Pancreas (tissue), 10 donors: ENCODE measurements at places on chromosomes 4 and X. TPM values are rescaled to one million over a fixed set of nuclear protein-coding genes. Genes with fewer than 3 reads are reported as not detected.
A peak's percentile ranks its signal among the peaks of the same experiment; 100 is the strongest.

DNA sequence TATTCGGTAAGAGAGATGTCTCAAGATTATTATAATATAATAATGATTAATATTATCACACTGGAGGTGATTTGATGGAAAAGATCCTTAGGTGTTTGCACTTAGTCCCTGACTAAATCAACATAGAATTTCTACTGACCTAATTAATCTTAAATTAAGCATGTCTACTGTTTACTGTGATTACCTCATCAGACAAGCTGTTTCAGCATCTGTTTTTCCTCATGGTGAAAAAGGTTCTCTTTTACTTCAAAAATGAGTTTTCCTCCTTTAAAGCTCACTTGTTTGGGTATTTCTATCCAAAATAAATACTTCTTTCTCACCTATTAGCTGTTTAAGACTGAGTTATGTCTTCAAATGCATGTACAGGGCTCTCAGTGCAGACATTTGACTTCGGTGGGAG, 407.8 kb downstream of the NKX6-1 start:
- H3K36me3 ChIP-seq: no peaks in the 10 kb centered on the region
- no peak overlapping the region for H3K27ac ChIP-seq
- no peak for DNase-seq
- no peaks in the 10 kb centered on the region for H3K27me3 ChIP-seq

- H3K4me3 ChIP-seq: peak overlapping the region; percentile 13
- DNase-seq: no peak
- peak overlapping the region; percentile 88 for H3K27ac ChIP-seq
- no peaks in the 10 kb centered on the region for H3K36me3 ChIP-seq
- no peaks in the 10 kb centered on the region for H3K27me3 ChIP-seq
Measured at GRCh38 chrX:120485315-120485637, 16.2 kb upstream of the LAMP2 start.

Gene DCX
- 0.21 TPM for polyA plus RNA-seq

DNA sequence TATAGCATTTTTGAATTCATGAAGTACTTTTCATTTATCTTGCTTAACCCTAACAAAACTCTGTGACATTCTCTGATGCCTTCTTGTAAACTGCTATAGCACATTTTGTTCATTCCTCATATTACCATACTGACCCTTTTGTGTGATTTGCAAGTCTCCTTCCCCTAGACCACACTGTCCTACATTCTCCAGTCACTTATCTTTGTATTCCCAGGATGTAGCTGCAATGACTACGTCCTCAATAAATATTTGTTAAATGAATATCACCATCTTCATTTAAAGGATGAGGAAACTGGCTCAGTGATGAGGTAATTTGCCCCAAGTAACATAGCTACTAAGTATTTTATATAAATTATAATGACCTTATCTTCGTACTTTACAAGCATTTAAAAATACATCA, 11.9 kb downstream of the HUWE1 start:
- no peaks in the 10 kb centered on the region for H3K4me1 ChIP-seq
- H3K27me3 ChIP-seq: peaks cover 2% of the 10 kb centered on the region
- H3K4me3 ChIP-seq: no peak overlapping the region
- no peak overlapping the region for H3K27ac ChIP-seq

Gene XG
- 0.38 TPM for polyA plus RNA-seq

Gene CENPU
- polyA plus RNA-seq: 1.5 TPM

- no peaks in the 10 kb centered on the region for H3K4me1 ChIP-seq
- H3K27ac ChIP-seq: no peak overlapping the region
- H3K36me3 ChIP-seq: no peaks in the 10 kb centered on the region
Measured at GRCh38 chr4:113969709-113970334, 9.6 kb downstream of the ARSJ start.

GRCh38 chrX:70336767-70337166, 46.9 kb downstream of the KIF4A start:
- DNase-seq: no peak
- no peaks in the 10 kb centered on the region for H3K36me3 ChIP-seq
- no peaks in the 10 kb centered on the region for H3K4me1 ChIP-seq
- no peaks in the 10 kb centered on the region for H3K27me3 ChIP-seq
- H3K27ac ChIP-seq: no peak overlapping the region

DNA sequence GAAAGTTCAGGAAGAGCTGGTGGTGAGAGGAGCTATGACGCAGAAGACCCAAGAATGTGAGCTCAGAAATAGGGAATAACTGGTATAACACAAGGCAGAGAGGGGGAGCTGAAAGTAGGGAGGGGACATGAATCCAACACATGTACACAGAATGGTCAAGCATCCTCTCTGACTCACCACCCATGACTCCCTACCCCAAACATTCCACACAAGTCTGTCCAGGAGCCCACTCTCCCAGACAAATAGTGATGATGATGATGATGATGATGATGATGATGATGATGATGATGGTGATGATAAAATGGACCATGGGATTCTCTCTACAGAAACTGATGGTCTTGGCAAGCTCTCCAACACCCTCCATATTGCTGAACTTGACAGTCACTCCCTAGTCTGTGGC, 46.4 kb downstream of the NAT8L start:
- no peaks in the 10 kb centered on the region for H3K4me1 ChIP-seq
- DNase-seq: no peak
- no peak overlapping the region for H3K4me3 ChIP-seq
- H3K36me3 ChIP-seq: no peaks in the 10 kb centered on the region

GRCh38 chr4:3193531-3194203, 55.3 kb upstream of the MSANTD1 start:
- no peak for DNase-seq
- H3K27me3 ChIP-seq: no peaks in the 10 kb centered on the region
- no peak overlapping the region for H3K4me3 ChIP-seq
- no peaks in the 10 kb centered on the region for H3K4me1 ChIP-seq
- H3K27ac ChIP-seq: no peak overlapping the region

- no peak for DNase-seq
- no peaks in the 10 kb centered on the region for H3K4me1 ChIP-seq
- no peak overlapping the region for H3K27ac ChIP-seq
- H3K27me3 ChIP-seq: no peaks in the 10 kb centered on the region
- no peak overlapping the region for H3K4me3 ChIP-seq
Measured at GRCh38 chr4:13250263-13250662, 233.9 kb downstream of the RAB28 start.

DNA sequence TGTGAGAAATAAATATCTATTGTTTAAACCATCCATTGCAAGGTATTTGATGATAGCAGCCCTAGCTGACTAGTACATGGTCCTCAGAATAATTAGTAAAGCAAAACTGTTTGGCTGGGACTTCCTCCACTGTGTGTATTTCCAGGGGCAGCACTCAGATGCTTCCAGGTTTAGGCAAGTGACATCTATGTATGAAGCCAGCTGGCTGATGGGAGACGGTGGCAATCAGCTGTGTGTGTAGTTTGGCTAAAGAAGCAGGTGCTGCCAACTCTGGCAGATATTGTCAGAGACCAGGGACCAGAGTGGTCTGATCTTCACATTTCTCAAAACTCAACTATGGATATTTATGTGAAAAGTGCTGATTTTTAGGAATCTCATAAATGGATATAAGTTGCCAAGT, 19.1 kb downstream of the HS3ST1 start:
- no peak overlapping the region for H3K4me3 ChIP-seq
- no peaks in the 10 kb centered on the region for H3K27me3 ChIP-seq
- H3K27ac ChIP-seq: no peak overlapping the region
- H3K4me1 ChIP-seq: no peaks in the 10 kb centered on the region
- no peaks in the 10 kb centered on the region for H3K36me3 ChIP-seq

GRCh38 chr4:184896868-184897715, 71.3 kb upstream of the ACSL1 start:
- no peaks in the 10 kb centered on the region for H3K36me3 ChIP-seq
- H3K4me1 ChIP-seq: no peaks in the 10 kb centered on the region
- no peak overlapping the region for H3K27ac ChIP-seq
- no peaks in the 10 kb centered on the region for H3K27me3 ChIP-seq
- no peak for DNase-seq

GRCh38 chr4:121484633-121485032, 103.8 kb upstream of the QRFPR start:
- DNase-seq: no peak
- H3K27ac ChIP-seq: no peak overlapping the region
- no peaks in the 10 kb centered on the region for H3K27me3 ChIP-seq
- no peaks in the 10 kb centered on the region for H3K36me3 ChIP-seq
- no peak overlapping the region for H3K4me3 ChIP-seq

Gene EFNB1
- 8.0 TPM for polyA plus RNA-seq

Gene UGT2B17
- polyA plus RNA-seq: 0.11 TPM

DNA sequence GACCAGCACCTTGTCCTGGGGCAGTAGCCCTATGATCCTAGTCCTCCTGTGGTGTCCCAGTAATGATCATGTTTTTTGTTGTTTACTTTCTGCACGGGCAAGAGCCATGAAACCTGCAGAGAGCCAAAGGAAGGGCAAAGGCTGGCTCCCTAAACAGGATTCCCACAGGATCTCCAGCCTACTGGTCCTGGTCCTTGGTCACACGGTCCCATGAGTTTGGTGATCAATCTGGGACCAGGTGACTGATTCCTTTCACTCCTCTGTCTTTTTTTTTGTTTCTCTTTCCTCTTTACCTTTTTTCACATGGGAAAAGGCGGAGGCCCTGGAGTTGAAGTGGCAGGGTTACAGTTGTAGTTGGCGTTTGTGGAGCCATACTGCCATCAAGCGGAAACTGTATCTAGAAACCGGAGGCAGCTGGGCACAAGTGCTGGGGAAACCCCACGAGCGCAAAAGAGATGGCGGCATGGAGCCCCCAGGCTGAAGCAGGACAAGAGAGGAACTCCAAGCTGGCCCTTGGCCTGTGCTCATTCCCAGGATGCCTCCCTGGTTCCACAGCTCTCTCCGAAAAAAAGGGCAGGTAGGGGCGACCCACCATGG, 34.6 kb downstream of the NBDY start:
- H3K27me3 ChIP-seq: no peaks in the 10 kb centered on the region
- no peaks in the 10 kb centered on the region for H3K36me3 ChIP-seq
- H3K27ac ChIP-seq: peak overlapping the region; percentile 77
- H3K4me1 ChIP-seq: peaks cover 7% of the 10 kb centered on the region

GRCh38 chr4:185912779-185913178, 100.8 kb upstream of the SORBS2 start:
- H3K27me3 ChIP-seq: no peaks in the 10 kb centered on the region
- H3K4me3 ChIP-seq: no peak overlapping the region

Gene GAGE12E
- polyA plus RNA-seq: not detected

DNA sequence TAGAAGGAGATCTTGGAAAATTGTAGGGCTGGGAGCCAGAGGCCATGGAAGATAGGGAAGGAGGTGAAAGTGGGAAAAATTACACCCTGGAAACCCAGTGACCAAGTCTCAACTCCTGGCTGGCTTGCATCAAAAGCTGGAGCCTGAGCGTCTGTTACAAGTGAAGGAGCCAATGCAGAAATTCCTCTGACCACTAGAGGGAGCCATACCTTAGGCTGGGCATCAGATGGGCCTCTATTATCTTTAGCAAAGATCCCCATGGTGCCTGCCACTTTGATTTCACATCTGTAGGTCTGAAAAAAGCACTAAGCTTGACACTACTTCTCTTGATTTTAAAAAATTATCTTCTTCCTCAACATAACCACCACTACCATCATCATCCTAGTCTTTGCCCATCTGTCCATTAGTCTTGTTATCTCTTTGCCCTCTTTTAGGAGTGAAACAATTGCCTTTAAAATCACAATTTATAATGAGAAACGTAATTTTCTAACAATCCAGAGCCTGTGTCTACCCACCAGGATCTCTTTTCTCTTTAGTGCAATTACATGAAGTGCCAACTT, 62.9 kb downstream of the ANAPC4 start:
- H3K4me3 ChIP-seq: no peak overlapping the region
- peaks cover 9% of the 10 kb centered on the region for H3K4me1 ChIP-seq
- H3K27me3 ChIP-seq: no peaks in the 10 kb centered on the region
- peak; percentile 41 for DNase-seq
- no peak overlapping the region for H3K27ac ChIP-seq
- H3K36me3 ChIP-seq: no peaks in the 10 kb centered on the region

Gene PLK4
- polyA plus RNA-seq: 0.47 TPM

GRCh38 chrX:40646489-40647306, 663 bp downstream of the CXorf38 start:
- peak overlapping the region; percentile 26 for H3K27ac ChIP-seq
- peak overlapping the region; percentile 75 for H3K4me3 ChIP-seq

DNA sequence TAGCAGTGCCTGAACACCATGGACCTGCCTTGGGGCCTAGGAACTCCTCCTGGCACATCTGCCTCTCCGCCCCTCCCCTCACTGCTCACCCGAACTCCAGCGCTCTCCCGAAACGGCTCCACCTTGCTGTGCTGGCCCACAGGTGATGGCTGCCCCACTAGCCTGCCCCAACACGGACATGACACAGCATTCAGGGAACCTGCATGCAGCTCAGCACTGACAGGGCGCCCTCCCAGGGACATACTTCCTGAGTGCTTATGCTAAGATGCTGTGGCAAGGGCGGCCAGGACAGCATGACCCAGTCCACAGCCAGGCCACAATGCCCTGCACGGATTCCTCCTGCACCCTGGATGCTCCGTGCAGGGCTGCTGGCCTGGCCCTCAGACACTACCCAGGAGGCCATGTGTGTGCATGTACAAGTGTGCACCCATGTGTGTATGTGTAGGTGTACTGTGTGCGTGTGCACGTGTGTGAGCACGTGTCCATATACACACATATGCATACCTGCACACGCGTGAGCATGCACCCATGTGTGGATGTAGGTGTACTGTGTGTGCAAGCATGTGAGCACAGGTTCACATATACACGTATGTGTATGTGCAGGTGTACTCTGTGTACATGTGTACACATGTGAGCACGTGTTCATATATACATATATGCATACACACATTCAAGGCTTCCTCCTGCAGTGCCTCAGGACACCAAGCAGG, 6.0 kb downstream of the TMEM271 start:
- DNase-seq: no peak
- H3K27me3 ChIP-seq: peaks cover 17% of the 10 kb centered on the region
- H3K36me3 ChIP-seq: no peaks in the 10 kb centered on the region
- no peak overlapping the region for H3K4me3 ChIP-seq

DNA sequence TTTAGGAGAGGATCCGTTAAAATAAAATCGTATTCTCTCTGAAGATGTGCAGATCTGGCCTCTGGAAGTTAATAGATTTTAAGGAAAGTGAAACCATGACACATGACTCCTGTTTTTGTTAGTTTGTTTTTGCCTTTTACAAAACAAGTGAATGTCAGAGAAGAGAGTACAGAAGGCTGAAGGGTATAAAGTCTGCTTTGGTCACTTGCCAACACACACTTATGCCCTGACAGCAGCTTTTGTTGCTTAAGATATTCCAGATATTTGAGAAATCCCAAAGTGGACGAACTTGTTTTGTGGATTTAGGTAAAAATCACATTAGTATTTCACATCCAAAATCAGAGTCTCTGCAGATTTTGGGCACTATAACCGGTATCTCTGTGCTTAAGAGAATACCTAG, 192.4 kb upstream of the RASGEF1B start:
- no peak for DNase-seq
- H3K4me1 ChIP-seq: no peaks in the 10 kb centered on the region
- no peak overlapping the region for H3K27ac ChIP-seq
- H3K27me3 ChIP-seq: no peaks in the 10 kb centered on the region
- no peaks in the 10 kb centered on the region for H3K36me3 ChIP-seq

Gene OTUD6A
- not detected for polyA plus RNA-seq

DNA sequence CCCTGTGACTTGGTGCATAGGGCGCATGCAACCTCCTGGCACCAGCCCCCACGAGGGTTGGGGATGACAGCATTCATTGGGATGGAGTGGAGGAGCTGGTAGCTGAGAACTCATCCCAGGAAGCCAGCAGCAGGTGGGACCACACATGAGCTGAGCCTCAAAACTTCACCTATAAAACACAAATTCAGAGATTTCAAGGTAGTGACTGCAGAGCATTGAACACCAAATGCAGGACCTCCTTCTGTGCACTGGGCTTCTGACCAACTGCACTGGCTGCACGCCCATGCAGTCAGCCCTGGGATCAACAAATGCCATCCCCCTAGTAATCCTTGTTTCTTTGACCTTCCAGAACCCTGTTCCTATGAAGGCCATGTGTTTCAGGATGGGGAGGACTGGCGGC, 197.8 kb downstream of the FRAS1 start:
- H3K36me3 ChIP-seq: no peaks in the 10 kb centered on the region
- H3K27ac ChIP-seq: no peak overlapping the region
- H3K27me3 ChIP-seq: no peaks in the 10 kb centered on the region
- no peaks in the 10 kb centered on the region for H3K4me1 ChIP-seq

Gene RTL9
- not detected for polyA plus RNA-seq
